Right renal pelvis (tissue), 4 donors: ENCODE measurements at places on chromosomes 3 and 15.

GRCh38 chr15:58758141-58758540 lies 8.6 kb upstream of the ADAM10 start:
- DNase-seq, result no peak

GRCh38 chr3:16846373-16847080 lies 38.2 kb upstream of the PLCL2 start:
- no peak for DNase-seq

DNA sequence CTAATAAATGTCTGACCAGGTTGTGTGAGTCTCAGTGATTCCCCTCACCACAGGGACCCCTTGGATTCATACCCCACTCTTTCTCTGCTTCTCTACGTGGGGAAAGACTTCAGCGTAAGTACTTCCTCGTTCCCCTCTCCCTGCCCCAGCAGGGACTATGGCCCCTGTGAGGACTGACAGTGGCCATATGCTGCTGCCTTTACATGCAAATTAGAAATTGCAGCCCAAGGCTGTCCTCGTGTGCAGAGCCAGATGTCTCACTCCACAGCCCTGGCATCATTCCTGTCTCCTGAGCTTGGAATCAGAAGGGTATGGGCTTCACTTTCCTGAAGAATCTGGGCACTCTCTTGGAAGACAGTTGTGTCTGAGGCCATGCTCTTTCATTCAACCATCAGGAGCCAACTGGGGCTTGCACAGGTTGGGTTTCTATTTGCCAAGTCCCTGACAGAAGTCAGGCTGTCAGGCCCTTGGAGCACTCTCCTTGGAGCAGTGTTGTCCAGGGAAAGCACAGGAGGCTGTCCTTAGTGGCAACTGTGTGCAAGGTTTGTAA lies 30.5 kb upstream of the IQCF2 start:
- DNase-seq, result no peak

GRCh38 chr15:82698711-82699345 lies 10.8 kb downstream of the AP3B2 start:
- no peak for DNase-seq

- DNase-seq, result no peak
Observed at GRCh38 chr3:138938877-138939560, 7.9 kb downstream of the FOXL2 start.

- no peak for DNase-seq
Observed at GRCh38 chr3:12232785-12233300, 56.0 kb upstream of the PPARG start.

DNA sequence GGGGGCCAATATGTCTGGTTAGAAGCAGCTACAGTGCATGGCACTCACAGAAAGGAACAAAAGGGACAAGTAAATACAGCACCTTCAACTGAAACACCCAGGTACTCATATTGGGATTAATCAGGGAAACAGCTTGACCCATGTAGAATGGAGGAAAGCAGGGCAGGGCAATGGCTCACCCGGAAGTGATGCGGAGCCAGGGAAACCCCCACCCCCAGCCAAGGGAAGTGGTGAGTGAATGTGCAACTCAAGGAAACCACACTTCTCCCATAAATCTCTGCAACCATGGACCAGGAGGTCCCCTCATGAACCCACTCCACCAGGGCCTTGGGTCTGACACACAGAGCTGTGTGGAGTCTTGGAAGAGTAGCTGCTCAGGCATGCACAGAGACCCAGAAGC lies 117.1 kb downstream of the MTHFS start:
- no peak for DNase-seq

DNA sequence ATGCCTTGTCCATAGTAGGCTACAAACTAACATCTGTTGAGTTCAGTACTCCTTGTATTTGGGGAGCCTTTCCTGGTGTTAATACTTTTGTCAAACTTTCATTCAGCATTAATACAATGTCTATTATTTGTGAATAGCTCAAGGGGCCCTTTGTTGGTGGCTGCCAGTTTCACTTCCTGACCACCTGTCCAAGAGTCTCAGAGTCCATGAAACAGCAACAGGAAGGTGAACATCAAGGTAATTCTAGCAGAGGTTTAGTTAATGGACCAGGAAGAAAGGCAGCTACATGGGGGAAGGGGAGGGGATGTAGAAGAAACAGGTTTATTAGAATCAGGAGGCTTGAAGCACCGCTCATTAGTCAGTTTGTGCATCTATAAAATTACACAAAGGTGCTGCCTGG lies 386.9 kb downstream of the PDCD6IP start:
- no peak for DNase-seq

DNA sequence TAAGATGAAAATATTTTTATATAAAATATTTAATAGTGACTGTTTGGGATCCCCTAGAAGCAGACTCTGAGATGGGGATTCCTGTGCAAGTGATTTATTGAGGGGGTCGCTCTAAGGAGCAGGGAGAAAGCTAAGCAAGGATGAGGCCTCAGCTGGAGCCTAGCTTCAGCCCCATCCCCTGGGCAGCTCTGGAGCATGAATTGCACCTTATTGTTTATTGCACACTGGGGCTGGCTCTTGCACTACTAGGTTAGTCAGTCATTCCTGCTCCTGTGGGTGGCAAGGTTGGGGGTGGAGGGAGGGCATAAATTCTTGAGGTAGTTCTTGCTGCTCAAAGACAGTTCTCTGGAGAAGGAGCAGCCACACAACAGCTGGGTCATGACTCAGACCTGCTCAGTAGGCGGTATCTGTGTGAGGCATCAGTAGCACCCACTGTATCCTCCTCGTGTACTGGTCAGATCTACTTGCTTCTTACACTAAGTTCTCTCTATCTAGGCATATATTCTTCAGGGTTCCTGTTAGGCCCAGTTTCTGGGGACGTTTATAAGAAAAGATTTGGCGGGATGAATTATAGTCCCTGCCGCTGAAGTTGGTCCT lies 27.2 kb upstream of the TNFSF10 start:
- DNase-seq, result no peak

DNA sequence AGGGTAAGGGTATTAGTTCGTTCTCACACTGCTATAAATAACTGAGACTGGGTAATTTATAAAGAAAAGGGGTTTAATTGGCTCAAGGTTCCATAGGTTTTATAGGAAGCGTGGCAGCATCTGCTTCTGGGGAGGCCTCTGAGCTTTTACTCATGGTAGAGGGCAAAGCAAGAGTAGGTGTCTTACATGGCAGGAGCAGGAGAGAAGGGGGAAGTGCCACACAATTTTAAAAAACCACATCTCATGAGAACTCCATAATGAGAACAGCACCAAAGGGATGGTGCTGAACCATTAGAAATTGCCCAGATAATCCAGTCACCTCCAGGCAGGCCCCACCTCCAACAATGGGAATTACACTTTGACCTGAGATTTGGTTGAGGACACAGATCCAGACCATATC lies 12.2 kb downstream of the RNF111 start:
- DNase-seq, result no peak

- DNase-seq, result peak; percentile 47
Observed at GRCh38 chr3:34260271-34261000, 462.0 kb downstream of the PDCD6IP start.

DNA sequence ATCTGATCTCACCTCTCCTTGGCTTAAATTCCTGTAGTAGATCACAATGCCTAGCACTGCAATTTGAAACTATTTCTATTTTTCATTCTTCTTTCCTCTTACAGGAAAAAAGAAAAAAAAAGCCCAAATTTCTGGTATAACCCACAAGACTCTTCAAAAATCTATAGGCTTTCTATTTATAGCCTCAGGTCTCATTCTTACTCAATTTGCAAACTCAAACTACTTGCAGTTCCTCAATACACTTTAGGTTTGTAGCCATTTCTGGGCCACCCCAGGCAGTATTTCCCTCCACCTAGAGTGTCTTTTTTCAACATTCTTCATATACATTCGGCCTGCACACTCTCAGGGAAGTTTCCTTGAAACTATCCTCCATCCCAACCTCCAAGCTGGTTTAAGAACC lies 169.0 kb downstream of the TBC1D5 start:
- DNase-seq, result no peak

- no peak for DNase-seq
Observed at GRCh38 chr15:92839696-92840095, 60.4 kb upstream of the CHD2 start.

GRCh38 chr3:64354956-64355355 lies 129.7 kb upstream of the PRICKLE2 start:
- DNase-seq, result no peak

DNA sequence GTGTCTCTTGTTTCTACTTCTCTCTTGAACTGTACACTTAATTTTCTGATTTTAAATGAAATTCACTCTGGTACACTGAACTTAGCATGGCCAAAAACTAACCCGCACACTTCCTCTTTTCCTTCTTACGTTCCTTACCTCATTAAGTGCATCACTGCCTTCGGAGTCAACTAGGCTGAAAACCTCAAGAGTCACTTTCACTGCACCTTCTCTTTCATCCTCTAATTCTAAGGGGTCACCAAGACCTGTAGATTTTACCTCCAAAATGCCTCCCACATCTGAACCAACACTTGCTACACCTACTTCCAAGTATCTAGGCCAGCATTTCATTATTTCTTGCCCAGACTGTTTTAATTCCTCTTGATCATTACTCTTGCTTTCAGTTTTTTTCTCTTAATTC lies 6.6 kb downstream of the CBLB start:
- no peak for DNase-seq

DNA sequence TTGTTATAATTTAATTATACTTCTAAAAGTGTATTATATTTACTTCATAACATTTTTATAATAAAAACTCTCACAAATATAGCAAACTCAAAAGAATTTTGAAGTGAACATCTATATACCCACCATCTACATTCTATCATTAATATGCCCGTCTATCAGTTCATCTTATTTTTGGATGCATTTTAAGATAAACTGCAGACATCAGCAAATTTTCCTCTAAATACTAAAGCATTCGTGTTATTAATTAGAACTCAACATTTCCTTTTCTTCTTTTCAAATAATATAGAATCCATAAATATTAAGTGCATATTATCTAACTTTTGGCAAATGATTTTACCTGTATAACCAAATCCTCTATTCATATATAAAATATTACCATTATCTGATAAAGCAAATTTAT lies 242.9 kb upstream of the BCHE start:
- no peak for DNase-seq

DNA sequence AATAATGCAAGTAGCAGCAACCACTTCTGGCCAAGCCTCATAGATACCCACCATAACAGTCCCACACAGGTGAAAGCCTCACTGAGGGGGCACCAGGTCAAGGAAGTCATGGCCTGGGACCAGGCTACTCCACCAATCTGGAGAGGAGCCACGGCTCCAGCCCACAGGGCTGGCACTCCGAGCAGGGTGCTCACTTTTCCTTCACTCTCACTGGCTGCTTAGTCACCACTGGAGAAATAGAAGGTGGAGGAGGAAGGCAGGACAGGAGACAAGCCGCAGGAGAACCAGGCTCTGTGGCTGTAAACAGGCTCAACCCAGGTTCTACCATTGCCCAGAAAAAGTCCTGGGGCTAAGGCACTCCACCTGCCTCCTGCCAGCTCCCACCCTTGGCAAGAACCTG lies 1.2 kb downstream of the USP19 start:
- DNase-seq, result no peak

DNA sequence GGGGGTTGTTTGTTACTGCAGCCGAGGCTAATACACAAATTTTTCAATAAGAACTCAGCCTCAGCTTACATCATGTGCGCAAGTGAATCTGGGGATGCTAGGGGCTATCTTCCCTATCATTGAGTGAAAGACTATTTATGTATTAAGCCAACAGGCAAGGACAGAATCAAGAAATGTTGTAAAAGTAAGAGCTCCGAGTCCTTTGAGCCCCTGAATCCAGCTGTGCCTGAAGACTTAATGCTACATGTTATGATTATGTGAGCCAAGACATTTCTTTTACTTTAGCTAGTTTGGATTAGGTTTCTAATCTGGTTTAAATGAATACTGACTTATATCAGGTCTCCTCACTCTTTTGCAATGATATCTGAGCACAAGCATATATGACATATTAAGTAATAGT lies 782.9 kb upstream of the CFAP20DC start:
- DNase-seq, result no peak

DNA sequence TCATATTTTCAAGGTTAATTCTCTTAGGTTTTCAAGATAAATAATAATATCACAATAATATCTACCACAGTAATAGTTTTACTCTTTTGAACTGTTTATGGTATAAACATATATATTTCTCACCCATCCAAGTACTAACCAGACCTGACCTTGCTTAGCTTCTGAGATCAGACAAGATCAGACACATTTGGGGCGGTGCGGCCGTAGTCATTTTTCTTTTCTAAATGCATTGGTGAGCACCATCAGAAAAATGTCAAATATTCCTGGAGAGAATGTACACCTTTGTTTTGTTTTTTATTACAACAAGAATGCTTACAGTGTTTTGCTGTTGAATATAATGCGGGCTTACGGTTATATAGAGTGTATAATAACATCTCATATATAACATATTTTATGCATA lies 267.8 kb downstream of the ADAMTS17 start:
- DNase-seq, result no peak

DNA sequence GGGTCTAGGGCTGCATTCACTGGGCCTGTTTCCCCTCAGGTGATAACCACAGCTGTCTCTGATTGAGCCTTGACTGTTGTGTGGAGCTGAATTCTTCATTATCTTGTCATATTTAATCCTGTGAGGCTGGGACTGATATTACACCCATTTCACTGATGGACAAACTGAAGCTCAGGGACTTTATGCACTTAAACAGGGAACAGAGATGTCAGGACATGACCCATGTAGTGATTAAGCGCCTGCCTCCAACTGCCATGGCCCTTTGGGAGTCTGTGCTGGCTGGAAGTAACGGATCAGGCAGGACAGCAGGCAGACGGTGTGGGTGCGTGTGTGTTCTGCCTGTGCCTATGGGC lies 7.5 kb downstream of the GNAI2 start:
- no peak for DNase-seq

- DNase-seq, result no peak
Observed at GRCh38 chr3:87798567-87798947, 260.2 kb downstream of the CGGBP1 start.

- DNase-seq, result no peak
Observed at GRCh38 chr15:67605871-67606270, 63.4 kb downstream of the MAP2K5 start.

DNA sequence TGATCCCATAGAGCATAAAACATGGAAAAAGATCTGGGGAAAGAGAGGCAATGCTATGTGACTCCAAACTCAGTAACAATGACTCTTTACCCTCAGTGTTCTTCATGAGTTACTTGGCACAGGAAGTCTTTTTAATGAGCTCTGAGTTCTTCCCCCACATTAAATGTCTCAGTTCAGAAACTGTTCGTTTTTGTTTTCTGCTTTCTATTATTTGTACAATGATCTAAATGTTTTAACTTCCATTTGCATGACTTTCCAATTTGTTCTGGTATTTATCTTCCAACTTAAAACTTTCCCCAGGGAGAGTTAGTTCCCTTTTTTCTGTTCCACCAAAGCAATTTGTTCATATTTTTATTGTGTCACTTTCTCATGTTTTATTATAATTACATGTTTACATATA lies 177.0 kb upstream of the ZBTB20 start:
- DNase-seq, result no peak

- DNase-seq, result no peak
Observed at GRCh38 chr3:123143669-123144411, 57.9 kb upstream of the SEC22A start.

GRCh38 chr3:107429320-107430181 lies 52.3 kb downstream of the CCDC54 start:
- no peak for DNase-seq

GRCh38 chr3:114147251-114147650 lies 31.6 kb downstream of the DRD3 start:
- no peak for DNase-seq

- DNase-seq, result no peak
Observed at GRCh38 chr15:43531018-43531670, 13.7 kb downstream of the MAP1A start.
